ENCODE measurements at places on chromosomes 7 and 10.

DNA sequence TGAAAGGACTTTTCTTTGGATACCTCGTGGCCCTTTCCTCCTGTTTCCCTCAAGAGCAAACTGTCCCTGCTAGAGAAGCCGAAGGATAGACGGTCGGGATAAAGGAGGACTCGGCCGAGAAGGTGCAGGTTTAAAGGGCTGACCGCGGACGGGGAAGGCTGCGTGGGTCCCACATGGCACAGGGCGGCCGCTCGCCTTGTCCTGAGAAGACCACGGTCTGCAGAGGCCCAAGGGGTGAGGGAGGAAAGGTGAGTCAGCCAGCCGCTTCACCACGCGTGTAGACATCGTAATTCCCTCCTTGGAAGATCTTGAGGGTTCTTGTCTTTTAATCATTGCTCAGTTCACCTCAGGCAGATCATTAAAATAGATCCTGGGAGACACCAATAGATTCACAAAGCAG is 253.8 kb downstream of the DPP6 start:
- DNase-seq = no peak

- DNase-seq = no peak
Observed at GRCh38 chr7:10824154-10824553, 149.5 kb upstream of the PHF14 start.

GRCh38 chr10:88437411-88437810 is 145.7 kb downstream of the RNLS start:
- no peak for DNase-seq

DNA sequence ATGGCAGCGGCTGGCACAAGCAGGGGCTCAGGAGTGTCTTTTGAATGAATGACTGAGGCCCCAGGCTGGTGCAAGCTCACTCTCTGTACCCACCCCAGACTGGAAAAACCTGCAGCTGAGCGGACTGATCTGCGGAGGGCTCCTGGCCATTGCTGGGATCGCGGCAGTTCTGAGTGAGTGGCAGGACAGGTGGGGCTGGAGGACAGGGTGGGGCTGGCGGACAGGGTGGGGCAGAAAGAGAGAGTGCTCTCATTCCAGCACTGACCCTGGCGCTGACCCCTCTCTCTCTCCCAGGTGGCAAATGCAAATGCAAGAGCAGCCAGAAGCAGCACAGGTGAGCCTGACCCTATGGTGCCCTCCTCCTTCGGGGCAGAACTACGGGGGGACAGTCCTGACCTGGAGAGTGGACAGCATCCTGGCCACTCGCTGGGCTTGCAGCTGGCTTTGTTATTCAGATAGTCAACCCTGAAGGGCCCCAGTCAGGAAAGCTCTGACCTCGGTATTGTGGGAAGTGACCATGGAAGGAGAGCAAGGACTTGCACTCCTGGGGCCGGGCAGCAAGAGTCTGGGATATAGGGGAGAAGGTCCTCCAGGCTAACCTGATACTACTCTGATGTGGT is 4.1 kb downstream of the FXYD4 start:
- no peak for DNase-seq

GRCh38 chr7:36391436-36392198 is 2.0 kb downstream of the ANLN start:
- no peak for DNase-seq

DNA sequence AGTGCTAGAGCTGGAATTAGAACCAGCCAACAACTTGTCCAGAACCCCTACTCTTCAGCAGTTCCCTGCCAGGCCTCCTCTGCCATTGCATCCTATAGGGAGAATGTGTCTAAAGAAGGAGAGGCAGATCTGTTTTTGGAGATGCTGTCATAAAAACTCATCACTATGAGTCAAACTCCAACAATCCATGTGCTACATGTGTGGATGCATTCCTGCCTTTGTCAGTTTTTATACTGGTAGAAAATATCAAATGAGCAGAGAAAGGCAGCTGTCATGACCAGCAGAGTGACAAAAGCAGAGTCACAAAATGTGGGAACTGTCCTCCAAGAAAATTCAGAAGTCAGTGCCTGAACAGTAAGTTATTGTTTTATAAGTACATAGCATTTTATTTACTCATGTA is 93.0 kb downstream of the ABLIM1 start:
- DNase-seq = no peak

DNA sequence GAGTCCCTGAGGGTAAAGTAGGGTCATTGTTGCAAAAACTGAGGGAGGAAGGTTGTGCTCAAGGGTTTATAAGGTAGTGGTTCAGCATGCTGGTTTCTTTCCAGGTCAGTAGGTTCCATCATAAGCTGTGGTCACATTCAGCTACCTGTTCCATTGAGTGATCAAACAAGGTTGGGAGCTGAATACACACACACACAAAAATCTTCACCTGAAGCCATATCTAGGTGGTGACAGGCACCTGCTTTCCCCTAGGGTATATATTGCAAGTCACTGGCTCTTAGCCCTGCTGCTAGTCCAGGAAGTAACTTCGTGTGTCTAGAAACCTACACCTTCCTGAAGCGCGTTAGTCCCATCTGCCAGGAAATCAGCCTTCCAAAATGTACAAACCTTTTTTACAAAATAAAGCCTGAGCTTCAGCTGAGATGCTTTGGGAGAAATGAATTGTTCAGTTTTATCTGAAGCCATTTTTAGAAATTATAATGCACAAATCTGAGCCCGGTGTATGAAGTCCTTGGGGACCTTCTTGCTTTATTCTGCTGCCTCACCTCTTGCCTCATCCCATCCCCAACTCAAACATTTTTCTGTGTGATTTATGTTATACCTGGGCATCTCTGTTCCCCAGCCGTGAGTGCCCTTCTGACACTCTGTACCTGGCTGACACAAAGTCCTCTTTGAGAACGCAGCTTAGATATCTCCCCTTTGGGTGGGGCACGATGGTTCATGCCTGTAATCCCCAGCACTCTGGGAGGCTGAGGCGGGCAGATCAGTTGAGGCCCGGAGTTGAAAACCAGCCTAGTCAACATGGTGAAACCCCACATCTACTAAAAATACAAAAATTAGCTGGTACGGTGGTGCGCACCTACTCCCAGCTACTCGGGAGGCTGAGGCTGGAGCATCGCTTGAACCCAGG is 10.6 kb upstream of the LAMTOR4 start:
- DNase-seq = no peak

DNA sequence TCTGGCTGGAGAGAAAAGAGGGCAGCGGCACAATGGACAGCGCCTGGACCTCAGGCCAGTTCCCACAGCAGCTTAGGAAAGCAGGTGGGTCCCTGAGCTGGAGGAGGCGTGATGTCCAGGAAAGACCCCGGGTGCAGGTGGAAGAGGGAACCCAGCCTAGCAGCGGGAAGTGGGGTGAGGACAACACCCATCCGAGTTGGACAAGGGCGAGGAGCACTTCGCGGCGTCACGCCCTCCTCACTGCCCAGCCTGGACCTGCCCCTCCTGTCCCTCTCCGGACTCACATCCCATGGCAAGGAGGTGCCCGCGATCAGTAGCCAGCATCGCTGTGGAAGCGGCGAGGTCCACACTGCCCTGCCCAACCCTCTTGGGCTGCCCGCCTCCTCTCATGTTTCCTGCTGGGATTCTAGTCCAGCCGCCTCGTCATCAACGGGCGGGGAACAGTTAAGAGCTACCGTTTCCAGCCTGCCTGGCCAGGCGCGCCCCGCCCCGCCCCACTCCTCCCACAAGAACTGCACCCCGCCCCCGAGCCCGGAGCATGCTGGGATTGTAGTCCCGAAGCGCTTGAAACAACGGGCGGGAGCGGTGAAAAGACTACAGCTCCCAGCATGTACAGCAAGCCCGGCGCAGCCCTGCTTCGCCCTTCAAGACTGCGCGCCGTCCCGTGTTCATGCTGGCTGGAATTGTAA is 930.6 kb upstream of the ZNF722 start:
- DNase-seq = no peak

DNA sequence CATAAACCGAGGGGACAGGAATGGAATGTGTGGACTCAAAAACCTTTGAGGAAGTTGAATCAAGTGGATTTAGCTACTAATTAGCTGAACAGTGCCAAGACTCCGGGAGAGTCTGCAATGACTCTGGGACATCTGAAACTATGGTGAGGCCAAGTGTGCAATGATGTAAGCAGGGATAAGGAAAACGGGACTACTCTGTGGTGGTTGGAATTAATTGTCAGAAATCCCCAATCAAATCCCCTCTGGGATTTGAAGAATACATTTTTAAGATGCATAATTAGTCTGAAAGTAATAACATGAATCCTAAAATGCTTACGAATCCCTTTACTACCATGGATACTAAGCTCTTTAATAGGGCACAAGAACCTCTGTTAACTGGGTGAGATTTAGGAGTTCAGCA is 602.8 kb downstream of the NRG3 start:
- no peak for DNase-seq

DNA sequence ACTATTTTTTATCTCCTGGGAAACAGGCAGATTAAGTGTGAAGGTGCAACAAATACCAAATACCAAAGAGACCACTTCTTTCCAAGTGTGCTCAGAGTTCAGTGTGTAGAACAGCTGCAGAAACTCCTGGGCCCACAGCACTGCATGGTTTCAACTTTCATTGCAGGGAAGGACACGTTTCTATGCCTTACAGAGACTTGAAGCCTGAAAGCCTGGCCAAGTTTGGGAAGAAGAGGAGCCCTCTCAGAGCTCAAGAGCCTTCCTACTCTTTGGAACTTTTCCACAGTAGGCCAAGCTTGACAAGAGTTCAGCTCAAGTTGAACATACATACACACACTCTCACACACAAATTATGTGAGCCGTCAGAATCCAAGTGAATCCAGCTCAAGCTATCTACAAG is 2.5 kb downstream of the HOXA4 start:
- peak; percentile 23 for DNase-seq

DNA sequence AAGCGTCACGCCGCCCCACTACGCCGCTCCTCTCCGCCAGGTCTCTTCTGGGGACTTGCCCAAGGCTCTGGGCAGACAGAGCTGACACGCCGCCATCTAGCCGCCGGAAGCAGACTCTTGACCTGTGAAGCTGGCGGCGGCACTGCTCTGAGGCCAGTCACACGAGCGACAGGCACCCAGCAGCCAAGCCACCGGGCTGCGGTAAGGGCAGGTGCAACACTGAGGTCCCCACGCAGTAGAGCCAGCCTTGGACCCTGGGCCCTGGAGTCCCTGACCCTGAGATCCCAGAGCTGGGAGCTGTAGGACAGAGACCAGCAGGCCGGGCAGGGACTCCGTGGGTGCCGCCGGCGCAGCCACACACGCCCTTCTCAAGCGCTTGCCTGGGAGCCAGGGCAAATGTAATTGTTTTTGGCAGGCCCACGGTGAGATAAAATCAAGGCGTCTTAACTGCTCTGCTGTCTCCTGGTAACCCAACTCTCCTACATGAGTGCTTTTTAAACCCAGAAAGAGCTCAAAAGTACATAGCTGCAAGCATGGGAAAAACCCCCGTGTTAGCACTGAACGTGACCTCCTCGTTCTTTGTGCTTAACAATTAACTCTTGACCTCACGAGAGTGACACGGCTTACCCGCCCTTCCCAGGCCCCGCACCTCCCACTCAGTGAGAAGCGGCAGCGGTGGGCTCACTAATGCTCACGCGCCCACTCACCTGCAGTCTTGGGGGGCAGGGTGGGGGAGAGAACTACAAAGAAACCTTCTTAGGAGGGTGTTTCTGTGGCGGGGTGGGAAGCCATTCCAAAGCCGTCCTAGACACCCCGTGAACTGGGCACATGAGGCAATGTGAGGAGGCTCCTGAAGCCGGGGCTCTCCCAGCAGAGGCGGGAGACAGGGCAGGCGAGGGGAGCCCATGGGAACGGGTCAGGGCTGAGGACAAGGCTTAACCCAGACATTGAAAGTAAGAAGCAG is 8.5 kb downstream of the GPER1 start:
- DNase-seq = no peak

- no peak for DNase-seq
Observed at GRCh38 chr7:114264023-114264422, 150.6 kb upstream of the FOXP2 start.

GRCh38 chr7:1643270-1644092 is 26.6 kb upstream of the ELFN1 start:
- no peak for DNase-seq

GRCh38 chr7:106417273-106417902 is 132.6 kb upstream of the NAMPT start:
- no peak for DNase-seq

GRCh38 chr10:132425029-132425756 is 28.2 kb downstream of the PWWP2B start:
- no peak for DNase-seq

- DNase-seq = peak; percentile 77
Observed at GRCh38 chr10:32055478-32056135, 618 bp downstream of the KIF5B start.

DNA sequence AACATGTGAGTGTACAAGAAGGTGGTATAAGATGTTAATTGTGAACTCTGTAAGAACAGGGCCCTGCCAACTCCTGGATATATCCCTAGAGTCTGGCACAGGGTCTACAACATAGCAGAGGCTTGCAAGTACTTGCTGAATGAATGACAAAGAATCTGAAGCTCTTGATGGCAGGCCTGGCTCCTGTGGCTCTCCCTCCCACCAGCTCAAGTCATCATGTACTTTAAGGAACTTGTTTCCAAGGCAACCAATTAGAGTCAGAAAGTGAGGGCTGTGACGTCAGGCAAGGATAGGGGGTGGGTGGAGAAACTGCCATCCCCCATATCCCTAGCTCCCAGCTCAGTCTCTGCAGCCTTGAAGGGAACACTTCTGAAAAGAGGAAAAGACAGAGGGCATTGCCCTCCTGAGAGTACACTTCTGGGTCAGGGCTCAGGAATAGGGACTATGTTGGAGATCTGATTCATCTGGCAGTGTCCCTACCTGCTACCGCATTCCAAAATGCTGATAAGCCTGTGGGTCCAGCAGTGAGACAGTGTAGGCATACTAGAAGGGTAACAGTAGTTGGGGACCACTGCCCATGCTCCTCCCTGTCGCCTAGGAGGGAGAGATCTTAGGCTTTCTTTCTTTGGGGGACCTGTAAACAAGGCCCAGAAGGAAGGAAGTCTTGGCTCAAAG is 34.6 kb upstream of the BTRC start:
- no peak for DNase-seq

GRCh38 chr7:143514487-143514886 is 36.8 kb downstream of the TAS2R41 start:
- DNase-seq = no peak

- no peak for DNase-seq
Observed at GRCh38 chr10:74988054-74988775, 123.2 kb upstream of the SAMD8 start.

GRCh38 chr7:12947465-12947864 is 260.0 kb downstream of the ARL4A start:
- no peak for DNase-seq
